ENCODE measurements at places on chromosomes 1 and 21.
A peak's percentile ranks its signal among the peaks of the same experiment; 100 is the strongest.

DNA sequence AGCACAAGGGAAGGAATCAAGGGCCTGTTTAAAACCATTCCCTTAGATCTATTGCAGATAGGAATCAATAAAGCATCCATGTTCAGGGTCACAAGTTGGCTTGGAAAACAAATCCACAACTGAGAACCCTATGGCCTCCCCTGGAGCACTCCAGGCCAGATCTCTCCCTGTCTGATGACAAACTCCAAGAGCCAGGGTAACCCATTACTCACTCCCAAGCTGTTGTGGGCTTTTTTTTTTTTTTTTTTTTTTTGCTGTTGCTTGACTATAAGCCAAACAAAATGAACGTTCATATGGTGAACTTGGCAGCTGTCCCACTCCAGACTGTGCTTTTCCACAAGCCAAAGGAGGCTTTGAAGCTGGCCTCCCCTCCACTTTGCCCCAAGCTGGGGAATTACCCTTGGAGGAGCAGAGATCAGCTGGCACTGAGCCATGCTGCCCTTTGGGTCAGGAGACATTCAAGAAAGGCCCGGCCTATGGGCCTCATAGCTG is 35.7 kb upstream of the VAV3 start:
- DNase-seq = peak; percentile 19

DNA sequence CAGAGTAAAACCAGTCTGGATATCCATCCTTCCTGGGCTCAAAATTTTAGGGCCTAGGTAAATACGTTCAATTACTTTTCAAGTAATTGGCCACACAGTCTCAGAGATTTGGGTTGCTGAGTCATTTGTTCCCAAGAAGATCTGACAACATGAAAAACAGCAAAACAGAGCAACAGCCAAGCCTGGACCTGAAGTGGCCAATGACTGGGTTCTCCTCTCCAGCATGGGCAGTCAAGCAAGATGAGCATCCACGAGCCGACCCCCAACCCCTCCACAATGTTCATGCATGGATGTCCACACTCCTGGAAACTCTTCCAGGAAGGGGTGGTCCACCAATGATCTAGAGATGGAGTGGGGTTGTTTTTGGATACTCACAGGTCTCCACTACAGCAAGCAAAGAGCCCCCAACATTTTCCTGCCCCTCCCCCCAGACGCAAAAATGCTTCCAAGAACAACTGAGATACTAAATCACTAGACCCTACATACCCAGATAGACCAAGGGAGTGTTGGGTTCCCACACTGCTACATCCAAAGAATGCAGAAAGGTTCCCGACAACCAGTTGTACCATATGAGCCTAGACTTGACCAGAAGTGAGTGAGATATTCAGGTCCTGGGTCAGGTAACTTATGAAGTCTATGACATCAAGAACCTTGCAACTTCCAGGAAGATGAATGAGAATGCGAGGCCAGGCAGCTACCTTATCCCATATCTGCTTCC is 73.0 kb downstream of the CD46 start:
- DNase-seq = no peak

DNA sequence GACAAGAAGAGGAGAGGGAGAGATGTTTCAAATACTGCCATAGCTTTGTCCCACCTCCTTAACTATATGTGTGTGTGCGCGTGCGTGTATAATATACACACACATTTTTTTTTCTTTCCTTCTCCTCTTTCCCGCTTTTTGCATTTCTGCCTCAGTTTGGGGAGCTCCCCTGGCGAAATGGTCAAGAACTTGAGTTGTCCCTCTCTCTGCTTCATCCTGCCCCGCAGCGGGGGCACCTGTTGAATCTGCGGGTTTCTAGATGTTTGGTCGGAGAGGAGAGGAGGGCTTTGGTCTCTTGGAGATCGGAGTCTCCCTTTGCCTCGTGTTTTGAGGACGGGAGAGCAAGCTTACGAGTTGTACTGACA is 504 bp downstream of the SCCPDH start:
- DNase-seq = peak; percentile 4

GRCh38 chr1:24316645-24317044 is 2.5 kb upstream of the GRHL3 start:
- no peak for DNase-seq
